Karpas-422 (cell line): ENCODE measurements at places on chromosomes 3 and 15. TPM values are rescaled to one million over a fixed set of nuclear protein-coding genes. Genes with fewer than 3 reads are reported as not detected.

GRCh38 chr3:59288951-59289350, 239.1 kb upstream of the CFAP20DC start:
- no peak for DNase-seq

- peak; percentile 91 for DNase-seq
These were observed 60.3 kb upstream of the RPL32 start for GRCh38 chr3:12901623-12902045.

GRCh38 chr3:115208066-115208750, 61.1 kb upstream of the ZBTB20 start:
- DNase-seq, result no peak

DNA sequence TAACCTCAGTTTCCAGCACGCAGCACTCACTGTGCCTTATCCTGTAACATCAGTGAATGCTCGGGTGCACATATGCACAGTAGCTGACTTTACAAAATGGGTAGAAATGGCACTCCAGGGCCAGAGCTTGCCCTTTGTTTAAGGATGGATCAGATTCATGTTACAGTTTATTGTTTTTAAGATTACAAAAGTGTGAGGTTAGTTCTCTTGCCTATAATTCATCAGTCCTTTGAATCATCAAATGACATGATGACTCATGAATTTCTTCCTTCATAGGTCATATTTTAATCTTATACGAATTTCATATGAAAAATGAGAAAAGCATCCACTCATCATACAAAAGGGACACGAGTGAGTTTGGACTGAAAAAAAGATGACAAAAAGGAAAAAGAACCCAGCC, 545.3 kb downstream of the GBE1 start:
- DNase-seq, result no peak

DNA sequence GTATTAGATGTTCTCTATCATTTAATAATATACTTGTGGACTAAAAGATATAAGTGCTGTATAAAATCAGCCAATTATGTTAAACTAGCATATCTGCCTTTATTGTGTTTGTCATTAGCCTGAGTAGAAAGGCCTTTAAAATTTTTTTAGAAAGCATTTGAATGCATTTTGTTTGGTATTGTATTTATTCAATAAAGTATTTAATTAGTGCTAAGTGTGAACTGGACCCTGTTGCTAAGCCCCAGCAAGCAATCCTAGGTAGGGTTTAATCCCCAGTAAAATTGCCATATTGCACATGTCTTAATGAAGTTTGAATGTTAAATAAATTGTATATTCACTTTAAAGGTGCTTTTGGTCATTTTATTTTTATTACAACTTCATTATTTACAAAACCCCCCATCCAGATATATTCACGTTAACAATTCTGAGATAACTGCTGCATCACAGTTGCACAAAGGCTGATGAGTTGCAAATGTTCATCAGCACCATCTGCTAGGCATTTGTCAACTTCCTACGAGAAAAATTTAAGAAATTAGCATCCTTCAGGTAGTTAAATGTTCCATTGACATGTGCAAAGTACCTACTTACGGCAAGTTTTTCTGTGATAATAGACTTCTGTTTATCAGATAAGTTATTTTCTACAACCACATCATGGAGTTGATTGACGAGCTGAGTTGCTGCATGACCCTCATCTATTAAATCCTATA, 6.3 kb downstream of the EIF4A2 start:
- DNase-seq, result peak; percentile 87

- no peak for DNase-seq
These were observed 31.6 kb upstream of the UBE2Q2 start for GRCh38 chr15:75811626-75812025.

DNA sequence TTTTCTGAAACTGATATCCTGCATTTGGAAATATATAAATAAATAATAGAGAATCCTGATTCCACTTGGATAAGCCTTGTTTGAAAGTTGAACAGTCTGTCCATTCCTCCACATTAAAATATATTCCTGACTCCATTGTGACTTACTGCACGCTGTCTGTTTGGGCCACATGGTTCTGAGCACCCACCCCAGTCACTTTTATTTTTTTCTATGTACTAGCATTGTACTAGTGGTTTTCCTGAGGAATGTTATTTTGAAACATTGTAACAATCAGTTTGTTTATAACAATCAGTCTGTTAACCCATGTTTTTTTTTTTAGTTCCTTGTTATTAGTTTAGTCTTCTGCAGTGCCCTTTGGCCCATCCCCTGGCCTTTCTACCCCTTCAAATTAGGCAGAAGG, 87.4 kb upstream of the CCNL1 start:
- no peak for DNase-seq

DNA sequence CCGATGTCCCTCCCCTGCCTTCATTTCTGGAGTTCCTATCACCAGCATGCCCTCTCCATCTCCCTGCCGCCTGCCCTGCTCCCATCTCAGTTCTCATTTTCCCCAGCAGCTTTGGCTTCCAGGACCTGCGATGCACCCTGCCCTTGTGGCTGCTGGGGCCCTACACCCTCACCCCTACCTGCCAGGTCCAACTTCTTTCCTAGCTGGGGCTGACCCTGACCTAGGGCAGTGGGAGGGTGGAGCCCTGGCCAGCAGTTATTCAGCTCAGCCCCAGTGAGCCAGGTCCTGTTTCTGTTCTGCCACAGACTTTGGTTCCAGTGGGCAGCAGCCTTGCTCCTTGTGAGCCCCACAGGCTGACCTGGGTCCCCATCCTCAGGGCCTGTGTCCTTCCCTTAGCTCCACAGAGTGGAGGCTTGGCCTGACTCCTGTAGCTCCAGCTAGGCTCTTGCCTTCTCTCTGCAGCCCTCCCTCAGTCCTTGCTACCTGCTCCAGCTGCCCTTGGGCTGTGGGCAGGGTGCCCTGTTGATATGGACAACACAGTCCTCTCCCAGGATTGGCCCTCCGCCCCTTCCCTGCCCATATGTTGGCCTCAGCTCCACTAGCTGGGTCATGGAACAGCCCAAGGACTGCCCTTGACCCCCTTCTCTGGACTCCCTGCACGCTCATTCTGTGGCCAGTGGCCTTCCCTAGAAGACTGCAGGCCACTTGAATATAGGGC, 34.7 kb upstream of the PDE8A start:
- DNase-seq, result no peak

DNA sequence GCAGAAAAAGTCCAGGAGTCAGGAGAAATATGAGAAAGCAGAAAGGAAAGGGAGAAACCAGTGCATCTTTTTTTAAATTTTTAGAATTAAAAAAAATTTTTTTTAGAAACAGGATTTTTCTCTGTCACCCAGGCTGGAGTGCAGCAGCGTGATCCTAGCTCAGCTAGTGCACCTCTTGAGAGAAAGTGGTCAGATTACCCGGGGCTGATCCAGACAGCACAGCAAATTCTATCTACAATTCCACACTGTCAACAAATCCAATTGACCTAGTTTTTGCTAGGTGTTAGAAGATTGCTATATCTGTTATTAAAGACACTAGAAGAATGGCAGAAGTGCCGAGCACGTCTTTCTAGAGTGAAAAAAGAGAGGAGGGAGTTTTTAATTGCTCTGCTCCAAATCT, 117.3 kb downstream of the RFTN1 start:
- DNase-seq, result no peak

DNA sequence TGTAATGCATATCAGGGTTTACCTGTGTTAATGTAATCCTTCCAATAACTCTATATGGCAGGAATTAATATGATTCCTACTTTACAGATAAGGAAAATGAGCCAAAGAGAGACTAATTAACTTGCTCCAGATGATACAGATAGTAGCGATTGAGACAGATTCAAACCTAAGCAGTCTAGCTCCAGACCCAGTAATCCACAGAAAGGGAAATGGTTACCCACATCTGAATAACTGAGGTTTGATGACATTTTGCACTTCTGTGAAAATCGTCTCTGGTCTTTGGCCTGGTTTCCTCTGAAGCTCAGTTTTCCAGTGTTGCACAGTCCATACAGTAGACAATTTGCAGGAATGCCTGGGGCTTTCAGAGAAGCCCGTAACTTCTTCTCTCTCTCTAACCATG, 177.1 kb upstream of the UMPS start:
- no peak for DNase-seq

GRCh38 chr3:133882986-133883586, 12.6 kb downstream of the RAB6B start:
- no peak for DNase-seq

- peak; percentile 76 for DNase-seq
These were observed 405.9 kb downstream of the ROBO1 start for GRCh38 chr3:79361748-79362378.

DNA sequence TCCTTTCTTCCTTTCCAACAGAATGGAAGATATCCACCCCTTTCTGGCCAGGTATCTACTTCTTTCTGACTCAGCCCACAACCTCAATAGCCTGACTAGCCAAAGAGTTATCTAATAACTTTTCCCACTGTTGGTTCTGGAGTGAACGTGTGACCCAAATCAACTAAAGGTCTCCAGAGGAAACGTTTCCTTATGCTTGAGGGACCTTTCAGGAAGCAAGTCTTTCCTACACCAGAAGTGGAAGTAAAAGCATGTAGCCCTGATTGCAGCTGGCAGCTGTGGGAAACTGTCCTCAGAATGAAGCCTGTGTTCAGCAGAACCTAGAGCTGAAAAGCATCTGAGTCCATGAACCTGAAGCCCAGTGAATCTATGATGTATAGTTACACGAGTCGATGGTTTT, 34.7 kb upstream of the PHLDB2 start:
- no peak for DNase-seq

GRCh38 chr3:187567661-187568121, 102.5 kb downstream of the SST start:
- DNase-seq, result no peak

DNA sequence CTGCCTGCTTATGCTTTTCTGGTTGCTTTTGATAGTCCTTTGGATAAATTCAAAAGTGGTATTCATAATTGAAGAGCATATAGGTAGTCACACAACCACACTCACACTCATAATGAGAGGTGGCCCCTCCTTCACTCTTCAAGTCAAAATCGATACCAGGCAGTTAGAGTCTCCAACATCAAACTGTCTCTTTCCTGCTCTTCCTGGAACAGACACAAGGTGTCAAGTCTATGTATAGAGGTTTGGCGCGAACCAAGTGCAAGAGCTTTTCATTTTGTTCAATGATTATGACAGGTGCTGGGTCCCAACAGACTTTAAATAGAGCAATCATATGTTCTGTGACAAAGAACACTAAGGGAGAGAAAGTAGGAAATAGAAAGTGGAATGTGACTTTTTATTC, 29.9 kb upstream of the RGMA start:
- DNase-seq, result no peak

- DNase-seq, result no peak
These were observed 407.6 kb downstream of the ZIC1 start for GRCh38 chr3:147816752-147817151.

DNA sequence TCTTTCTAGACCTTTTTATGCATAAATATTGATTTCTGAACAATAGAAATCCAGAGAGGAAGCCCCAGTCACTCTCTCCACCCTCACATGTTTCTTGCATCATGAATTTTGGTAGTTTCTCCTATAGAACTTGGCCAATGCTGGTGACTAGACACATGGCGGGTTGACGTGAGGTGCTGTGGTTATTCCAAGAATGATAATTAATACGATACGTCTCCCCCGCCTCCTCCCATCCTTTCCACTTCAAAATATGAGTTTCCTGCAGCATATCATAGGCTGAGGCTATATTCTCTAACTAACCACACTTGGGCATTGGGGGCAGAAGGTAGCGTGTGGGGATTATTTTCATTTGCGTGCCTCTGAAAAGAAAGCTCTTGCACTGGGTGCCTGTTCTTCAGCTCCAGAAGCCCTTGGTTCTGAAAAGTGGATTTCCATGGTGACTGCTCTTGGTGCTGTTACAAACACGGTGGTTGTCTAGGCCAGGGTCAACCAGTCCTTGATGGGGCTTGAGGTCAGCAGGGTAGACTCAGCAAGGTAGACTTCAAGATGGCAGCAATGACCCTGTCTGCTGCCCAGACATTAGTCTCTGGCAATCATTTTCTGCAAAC, 5.3 kb downstream of the TNFSF10 start:
- no peak for DNase-seq

GRCh38 chr15:70054884-70055387, 42.8 kb downstream of the TLE3 start:
- no peak for DNase-seq

- no peak for DNase-seq
These were observed 43.7 kb downstream of the PCSK6 start for GRCh38 chr15:101445562-101446517.

GRCh38 chr15:77819048-77819850, 186.5 kb upstream of the LINGO1 start:
- DNase-seq, result no peak

- no peak for DNase-seq
These were observed 181.6 kb downstream of the ABHD5 start for GRCh38 chr3:43872301-43872700.

DNA sequence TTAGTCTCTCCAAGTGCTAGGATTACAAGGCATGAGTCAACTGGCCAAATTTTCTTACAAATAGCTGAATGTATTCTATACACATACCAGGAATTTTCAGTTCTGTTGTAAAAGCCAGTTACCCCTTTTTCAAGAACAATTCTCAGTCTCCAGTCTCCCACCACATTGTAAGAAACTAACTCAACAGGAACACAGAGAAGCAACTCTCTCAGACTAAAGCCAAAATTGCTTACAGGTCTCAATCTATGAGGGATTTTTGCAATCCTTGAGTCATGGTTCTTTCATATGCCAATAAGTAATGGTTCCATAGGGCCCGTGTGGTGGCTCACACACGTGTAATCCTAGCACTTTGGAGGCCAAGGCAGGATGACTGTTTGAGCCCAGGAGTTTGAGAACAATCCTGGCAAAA, 8.5 kb downstream of the IP6K2 start:
- no peak for DNase-seq

DNA sequence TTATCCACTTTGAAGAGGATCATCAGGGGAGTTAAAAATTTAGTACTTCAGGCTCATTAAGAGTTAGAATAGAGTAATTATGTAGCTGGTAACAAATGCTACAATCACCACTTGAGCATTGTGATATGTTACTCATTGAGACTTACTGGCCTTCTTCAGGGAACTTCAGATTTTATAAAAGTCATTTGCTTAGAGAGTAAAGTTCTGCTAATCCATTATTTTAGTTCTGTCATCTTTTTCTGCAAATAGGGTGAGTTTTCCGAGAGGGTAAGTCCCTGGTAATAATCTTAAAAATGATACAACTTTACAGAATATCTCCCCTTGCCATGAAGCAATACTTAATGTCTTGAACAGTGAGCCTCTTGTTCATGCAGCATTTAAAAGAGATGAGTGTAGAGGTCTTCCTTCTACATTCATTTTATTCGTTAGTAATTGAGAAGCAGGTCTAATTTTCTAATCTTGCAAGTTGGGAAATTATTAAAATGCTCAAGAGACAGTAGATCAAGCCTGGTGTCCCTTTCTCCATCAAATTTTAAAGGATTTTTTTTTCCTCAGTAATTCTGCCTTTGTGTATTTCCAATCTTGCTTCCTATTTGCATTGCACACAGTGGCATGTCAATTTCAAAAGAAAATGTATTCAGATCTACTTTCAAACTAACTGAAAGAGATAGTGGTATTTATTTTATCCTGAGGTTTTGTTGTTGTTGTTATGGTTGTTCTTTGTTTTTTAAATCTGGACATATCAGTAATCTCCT, 52.6 kb downstream of the MBNL1 start:
- no peak for DNase-seq

SMCO1 gene
- not detected in 2 replicates for total RNA-seq

FOXB1 gene
- not detected in 2 replicates for total RNA-seq

KLHL40 gene
- total RNA-seq, result not detected in 2 replicates

CCDC39 gene
- total RNA-seq, result not detected in 2 replicates

GOLGA8S gene
- total RNA-seq, result not detected in 2 replicates

LRRN1 gene
- total RNA-seq, result not detected in 2 replicates

LRRC31 gene
- total RNA-seq, result not detected in 2 replicates

CACNA2D3 gene
- 0.11 TPM in 1 of 2 replicates, not detected in the other for total RNA-seq

TMEM212 gene
- total RNA-seq, result not detected in 2 replicates

TRPM1 gene
- total RNA-seq, result not detected in 2 replicates

GOLGA8B gene
- total RNA-seq, result 96.7 and 186 TPM in 2 replicates

OIP5 gene
- total RNA-seq, result 7.7 and 13.1 TPM in 2 replicates

GOLGA6D gene
- total RNA-seq, result not detected in 2 replicates
